ENCODE measurements at places on chromosomes 12 and 14.

- no peak for DNase-seq
Measured at GRCh38 chr12:131421509-131422186, 289.2 kb upstream of the SFSWAP start.

- no peak for DNase-seq
Measured at GRCh38 chr14:51484485-51484884, 167.2 kb upstream of the FRMD6 start.

DNA sequence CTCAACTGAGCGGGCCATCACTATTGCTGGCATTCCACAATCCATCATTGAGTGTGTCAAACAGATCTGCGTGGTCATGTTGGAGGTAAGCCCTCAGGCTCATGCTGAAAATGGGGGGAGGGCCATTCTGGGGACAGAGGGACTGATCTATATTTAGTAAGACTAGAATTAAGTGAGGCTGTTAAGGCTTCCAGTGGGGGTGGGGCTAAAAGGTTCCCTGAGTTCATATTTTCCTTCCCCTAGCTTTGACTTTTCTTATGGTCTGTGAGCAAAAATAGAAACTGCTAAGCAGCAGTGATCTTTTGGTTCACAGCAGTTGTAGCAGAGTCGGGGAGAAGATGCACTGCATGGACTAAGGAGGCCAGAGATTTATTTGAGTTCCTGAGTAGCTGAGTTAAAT lies 9.2 kb downstream of the PCBP2 start:
- no peak for DNase-seq

GRCh38 chr14:54589076-54589475 lies 22.1 kb downstream of the SAMD4A start:
- no peak for DNase-seq

- peak; percentile 42 for DNase-seq
Measured at GRCh38 chr12:12561371-12562015, 1.2 kb downstream of the DUSP16 start.

All from CD4-positive, alpha-beta T cell treated with Interleukin-2 at 100 ng/mL for 4 hours (primary cell).